ENCODE measurements at places on chromosomes 1 and 21. TPM values are rescaled to one million over a fixed set of nuclear protein-coding genes. Genes with fewer than 3 reads are reported as not detected.

Gene TBX19
- total RNA-seq = 5.2 TPM

Gene FCER1G
- 281 TPM for total RNA-seq

Gene MXRA8
- not detected for total RNA-seq

Gene AMY1C
- total RNA-seq = not detected

Gene HIPK1
- 283 TPM for total RNA-seq

Gene C1orf94
- total RNA-seq = not detected

Gene KIF14
- 0.40 TPM for total RNA-seq

Gene GPR137B
- total RNA-seq = 13.8 TPM

Gene AGTRAP
- 104 TPM for total RNA-seq

Gene PGLYRP4
- total RNA-seq = not detected

Gene RCAN3
- total RNA-seq = 4.5 TPM

Gene GBP5
- 191 TPM for total RNA-seq

Gene ZNF692
- total RNA-seq = 50.4 TPM

Gene CNR2
- total RNA-seq = 5.3 TPM

Gene ACTL8
- total RNA-seq = not detected

Data from natural killer cell (primary cell).